Naive thymus-derived CD4-positive, alpha-beta T cell (primary cell): ENCODE measurements at places on chromosomes 3 and 15. TPM values are rescaled to one million over a fixed set of nuclear protein-coding genes. Genes with fewer than 3 reads are reported as not detected.

DNA sequence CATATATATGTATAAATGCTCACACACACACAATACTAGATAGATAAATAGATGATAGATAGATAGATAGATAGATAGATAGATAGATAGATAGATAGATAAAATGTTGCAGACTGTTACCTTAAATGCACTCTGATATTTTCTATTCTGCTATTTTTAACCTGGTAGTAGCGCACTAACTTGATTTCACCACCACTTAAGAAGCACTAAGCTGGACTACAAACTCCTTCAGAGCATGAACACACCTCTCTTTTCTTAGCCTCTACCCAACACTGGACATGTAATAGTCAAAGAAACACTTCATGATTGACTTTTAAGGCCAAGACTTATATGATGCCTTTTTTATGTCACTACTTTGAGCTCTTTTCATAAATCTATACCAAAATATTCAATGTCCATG, 304.6 kb upstream of the UBE2E2 start:
- DNase-seq: no peak

DNA sequence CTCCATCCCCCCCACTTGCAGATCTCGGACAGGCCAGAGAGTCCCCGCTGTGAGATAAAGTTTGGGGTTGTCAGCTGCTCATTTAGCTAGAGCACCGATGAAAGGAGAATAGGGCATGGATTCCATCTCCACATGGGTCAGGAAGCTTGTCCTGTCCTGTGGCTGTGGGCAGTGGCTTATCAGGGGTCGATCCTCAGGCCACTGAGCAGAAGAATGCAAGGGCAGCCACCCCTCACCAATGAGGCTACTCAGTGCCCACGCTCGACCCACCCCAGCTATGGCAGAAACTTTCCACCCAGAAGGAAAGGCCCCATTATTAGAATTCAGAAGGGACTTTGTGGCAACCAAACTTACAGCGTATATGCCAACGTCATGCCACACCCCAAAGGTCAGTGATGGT, 43.3 kb downstream of the CPN2 start:
- DNase-seq: no peak

DNA sequence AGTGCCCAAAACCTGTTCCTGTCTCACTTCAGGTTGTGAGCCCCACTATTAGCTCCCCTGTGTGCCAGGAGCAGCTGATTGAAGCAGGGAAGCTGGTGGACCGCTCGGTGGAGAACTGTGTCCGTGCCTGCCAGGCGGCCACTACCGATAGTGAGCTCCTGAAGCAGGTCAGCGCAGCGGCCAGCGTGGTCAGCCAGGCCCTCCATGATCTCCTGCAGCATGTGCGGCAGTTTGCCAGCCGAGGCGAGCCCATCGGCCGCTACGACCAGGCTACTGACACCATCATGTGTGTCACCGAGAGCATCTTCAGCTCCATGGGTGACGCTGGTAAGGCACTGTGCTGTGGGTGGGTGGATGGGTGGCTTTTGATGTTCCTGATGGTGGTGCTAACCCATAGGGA, 334.1 kb upstream of the TPM1 start:
- DNase-seq: no peak

DNA sequence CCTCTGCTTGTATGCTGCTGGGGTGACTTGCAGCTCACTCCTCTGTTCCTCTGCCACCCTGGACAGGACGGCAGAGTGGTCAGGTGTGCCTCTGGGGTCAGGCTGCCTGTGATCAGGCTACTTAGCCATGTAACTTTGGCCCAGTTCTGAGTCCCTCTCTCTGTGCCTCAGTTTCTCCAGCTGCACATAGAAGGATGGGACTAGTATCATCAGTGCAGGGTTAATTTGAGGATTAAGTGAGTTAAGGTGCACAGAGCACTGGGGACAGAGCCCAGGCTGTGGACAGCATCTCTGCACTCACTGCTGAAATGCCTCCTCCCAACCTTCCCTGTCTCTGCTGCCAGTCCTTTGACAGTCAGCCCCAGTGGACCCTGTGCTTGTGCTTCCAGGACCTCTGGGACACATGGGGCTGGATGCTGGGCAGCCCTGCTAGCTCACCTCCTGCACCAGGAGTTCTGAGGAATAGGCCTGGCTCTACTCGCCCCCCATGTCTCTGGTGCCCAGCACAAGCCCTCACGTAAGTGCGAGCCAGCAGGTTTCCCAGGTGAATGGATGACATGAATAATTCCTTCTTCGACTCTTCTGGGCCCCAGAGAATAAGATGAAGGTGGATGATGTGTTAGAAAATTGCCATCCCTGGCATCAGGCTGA, 19.3 kb upstream of the PRR23E start:
- no peak for DNase-seq

DNA sequence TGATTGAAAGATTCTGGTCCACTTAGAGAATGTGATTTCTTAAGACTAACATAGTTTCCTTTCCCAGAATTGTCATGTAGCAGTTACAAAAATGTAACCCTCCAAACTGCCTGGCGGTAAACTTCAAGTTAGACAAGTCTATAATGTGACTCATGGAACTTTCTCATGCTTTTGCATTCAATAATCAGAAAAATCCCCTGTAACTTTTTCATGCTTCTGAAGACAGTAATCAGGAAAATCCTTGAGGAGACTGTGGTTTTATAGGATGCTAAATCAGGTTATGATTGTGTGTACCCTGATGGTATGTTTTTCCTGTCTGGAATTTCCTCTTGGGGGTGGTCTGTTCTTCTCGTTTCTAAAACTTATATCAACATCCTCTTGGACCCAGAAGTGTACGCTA, 74.0 kb upstream of the RARB start:
- no peak for DNase-seq

DNA sequence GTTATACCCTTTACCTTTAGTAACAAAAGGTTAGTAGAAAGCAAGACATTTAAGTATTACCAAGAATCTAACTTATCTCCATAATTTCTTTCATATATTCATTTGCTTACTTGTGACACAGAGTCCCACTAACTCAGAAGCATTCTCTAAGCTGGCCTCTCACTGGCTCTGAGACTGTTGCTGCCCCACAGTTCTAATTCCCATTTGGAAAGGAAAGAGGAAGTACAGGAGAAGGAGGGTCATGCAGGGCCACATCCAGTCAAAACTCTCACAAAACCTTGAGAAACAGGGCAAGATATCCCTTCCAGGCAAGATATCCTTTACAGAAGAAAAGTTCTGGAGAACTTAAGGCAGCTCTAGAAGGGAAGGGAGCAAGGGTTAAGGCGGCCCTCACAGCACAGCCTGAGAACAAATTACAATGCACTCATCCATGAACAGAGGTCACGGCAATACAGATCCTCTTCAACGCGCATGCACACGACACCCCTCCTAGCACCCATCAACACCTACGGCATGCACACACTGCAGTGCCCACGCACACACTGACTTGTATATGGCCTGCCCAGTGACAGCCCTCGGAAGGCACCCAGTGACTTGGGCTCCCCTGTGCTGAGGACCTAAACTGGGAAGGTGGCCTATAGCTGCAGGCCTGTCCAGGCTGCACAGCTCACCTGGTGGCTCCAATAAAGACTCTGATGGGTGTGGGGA, 13.0 kb upstream of the MYO5C start:
- DNase-seq: no peak

- DNase-seq: no peak
Measured at GRCh38 chr3:4828279-4829030, 150.8 kb upstream of the BHLHE40 start.

The HCLS1 gene
- total RNA-seq: 275 TPM

The NR1I2 gene
- total RNA-seq: 0.44 TPM

The DUOXA1 gene
- 0.51 TPM for total RNA-seq
